ENCODE measurements at places on chromosomes 6 and 20.

- no peak for DNase-seq
Measured at GRCh38 chr6:148657048-148657447, 89.8 kb upstream of the UST start.

DNA sequence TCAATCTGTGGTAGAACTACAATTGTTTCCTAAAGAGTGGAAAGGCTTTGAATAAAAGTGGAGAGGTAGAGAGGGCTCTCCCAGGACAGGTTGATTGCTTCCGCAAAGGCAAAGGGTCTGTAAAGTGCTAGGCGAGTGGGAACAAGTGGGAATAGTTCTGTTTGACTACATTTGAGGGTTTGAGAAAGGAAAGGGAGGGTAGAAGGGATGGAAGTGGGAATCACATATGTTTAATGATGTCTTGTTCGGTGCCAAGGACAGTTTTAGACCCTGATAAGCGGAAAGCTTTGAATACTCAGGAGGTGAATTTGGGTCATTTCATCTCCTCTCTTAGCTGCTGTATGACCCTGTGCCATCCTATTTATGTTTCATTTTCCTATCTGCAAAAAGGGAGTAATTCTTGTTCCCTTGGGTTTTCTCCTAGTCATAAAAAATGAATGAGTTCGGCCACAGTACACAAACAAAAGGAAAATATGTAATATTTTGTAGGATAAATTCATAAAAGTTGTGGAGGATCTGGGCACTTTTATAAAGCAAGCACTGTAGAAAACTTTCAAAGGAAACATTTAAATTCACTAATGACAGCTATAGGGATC, 1.7 kb upstream of the PIM1 start:
- DNase-seq = no peak

DNA sequence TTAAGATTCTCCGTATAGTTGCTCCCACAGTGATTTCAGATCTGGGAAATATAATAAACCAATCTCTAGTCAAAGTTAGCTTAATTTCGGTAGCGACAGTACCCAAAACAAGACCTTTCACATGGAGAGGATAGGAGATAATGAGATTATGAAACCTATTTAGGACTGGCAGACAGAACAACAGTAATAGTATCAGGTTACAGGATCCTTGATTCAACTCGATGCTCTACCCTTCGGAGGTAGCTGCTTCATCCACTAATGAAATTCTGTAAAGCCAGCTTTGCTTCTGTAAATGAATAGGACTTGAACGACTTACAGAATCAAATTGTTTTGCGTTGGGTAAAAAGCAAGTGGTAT, 534 bp upstream of the AKIRIN2 start:
- no peak for DNase-seq

- no peak for DNase-seq
Measured at GRCh38 chr20:48661575-48662455, 166.0 kb downstream of the PREX1 start.

DNA sequence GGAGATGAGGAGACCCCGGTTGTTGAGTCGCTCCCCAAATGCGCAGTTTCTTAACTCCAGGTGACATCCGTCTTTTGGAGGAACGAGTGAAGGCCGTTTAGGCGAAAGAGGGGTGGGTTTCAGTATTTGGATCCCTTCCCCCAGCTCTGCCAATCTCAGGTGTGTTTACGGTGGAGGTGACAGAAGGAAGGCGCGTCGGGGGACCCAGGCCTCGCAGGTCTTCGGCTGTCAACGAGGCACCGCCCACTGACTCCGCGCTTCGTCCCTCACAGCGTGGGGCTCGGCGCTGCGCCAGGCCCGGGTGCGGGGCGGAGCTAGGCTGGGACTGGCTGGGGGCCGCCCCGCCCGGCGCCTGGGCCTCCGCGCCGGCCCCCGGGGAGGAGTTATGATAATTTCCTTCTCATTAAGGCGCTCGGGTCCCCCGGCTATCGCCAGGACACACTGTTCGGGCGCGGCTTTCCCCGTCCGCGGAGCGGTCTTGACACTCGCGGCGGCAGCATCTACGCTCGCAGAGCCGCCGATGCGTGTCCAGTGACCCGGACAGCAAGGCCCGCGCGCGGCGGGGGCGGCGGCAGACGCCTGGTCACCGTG, at the start of gene TFAP2C:
Gene TFAP2C, plus strand, starts transcription at position 434 of the 591 bp plus-strand sequence. CDS start 239 bp downstream, outside the sequence.
- no peak for DNase-seq

DNA sequence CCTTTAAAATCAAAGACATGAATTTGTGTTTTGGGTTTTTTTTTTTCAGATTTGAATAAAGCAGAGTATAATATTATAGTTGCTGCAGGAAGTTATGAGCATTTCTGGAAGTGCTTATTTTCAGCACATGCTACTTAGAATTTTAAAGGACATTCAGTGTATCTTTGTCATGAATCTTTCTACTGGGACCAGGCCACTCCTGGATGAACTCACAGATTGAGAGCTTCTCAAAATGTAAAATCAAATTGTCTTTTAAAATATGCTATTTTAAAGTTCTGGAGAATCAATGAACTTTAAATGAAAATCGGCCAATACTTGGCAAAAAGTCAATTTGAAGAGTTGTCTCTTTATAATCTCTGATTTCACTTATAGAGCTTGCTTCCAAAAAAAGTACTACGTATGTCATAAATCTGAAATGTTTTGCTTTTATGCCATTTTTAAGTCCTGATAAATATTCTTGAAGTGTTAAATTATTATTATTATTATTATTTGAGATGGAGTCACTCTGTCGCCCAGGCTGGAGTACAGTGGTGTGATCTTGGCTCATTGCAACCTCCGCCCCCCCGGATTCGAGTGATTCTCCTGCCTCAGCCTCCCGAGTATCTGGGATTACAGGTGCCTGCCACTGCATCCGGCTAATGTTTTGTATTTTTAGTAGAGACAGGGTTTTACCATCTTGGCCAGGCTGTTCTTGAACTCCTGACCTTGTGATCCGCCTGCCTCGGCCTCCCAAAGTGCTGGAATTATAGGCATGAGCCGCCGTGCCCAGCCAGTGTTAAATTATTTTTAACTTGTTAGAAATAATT, 175.7 kb upstream of the AKAP12 start:
- DNase-seq = no peak

GRCh38 chr6:20117474-20117873, 94.8 kb downstream of the MBOAT1 start:
- no peak for DNase-seq

DNA sequence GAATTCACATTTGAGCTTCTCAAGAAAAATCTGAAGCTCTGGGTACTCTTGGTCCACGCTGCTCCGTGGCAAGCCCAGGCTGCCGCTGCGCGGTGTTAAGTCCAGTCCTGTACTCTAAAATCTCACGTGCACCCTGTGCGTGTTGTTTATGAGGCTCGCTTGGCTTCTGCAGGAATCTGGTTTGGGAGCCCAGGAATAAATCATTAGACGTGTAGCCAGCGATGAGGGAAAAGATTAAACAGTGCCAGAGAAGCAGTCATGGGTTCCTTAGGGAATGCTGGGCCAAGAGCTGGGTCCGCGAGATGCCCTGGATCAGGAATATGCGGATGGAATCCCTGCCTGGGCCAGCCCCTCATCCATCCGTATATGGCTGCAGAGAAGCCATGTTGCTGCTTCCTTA, 87.3 kb downstream of the KCNB1 start:
- DNase-seq = no peak

DNA sequence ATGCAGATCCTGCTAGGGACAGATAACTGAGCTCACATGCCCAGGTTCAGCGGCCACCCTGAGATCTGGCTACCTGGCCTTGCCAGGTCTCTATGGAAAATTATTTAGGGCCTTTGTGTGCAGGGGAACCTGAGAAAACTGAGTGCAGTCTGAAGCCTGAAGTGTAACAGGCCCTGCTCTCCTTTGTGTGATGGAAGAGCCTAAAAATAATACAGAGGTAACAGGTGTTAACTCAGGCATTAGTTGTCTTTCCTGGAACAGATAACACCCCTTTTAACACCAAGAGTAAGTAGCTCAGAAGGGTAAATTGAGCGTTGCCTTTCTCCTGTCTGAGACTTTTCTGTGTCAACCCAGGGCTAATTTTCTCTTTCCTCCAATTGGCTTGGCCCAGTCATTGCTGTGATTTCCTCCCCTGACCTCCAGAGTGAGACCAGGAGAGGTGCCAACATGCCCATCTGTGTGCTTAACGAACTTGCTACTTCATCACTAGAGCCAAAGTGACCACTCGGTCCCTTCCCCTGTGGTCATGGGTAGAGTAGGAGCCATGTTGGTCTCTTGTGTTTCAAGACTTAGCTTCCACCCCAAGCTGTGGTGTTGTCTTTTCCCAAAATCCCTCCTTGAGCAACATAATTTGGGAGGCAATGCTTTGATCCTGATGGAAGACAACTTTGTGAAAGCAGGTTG, 304.4 kb upstream of the JAG1 start:
- DNase-seq = no peak

DNA sequence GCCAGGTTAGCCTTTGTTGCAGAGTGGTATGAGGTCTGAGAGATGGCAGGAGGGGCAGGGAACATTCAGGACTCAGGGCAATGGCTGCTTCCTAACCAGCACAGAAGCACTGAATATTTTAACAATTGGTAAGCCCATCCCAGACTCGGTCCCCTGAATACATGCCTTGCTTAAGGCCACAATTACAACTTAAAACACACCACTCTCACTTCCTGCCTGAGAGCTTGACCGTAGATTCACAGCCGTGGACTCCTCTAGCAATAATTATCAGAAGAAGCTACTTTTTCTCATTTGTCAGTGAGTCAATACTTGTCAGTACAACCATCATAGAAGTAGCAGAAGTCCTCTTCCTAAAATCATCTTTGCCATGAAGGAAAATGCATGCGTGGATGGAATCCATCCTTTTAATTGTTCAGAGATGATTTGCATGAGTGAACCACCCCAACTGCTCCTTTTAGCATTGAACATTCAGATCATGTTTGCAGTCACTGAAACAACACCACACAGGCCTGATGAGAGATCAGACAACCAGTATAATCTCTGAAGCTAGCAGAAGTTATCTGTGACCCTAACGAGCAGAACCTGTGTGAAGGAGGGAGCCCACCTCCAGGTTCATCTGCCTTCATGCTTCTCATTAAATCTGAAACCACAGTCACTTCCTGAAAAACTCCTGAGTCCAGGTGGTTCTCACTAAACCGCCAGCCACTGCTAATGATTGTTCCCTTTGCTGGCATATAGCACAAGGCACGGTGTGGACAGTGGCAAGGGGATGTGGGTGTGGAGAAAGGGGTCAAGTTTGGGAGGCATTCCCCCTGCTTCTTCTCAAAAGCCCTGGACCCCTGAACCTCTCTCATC, 333.9 kb upstream of the CNR1 start:
- DNase-seq = no peak

DNA sequence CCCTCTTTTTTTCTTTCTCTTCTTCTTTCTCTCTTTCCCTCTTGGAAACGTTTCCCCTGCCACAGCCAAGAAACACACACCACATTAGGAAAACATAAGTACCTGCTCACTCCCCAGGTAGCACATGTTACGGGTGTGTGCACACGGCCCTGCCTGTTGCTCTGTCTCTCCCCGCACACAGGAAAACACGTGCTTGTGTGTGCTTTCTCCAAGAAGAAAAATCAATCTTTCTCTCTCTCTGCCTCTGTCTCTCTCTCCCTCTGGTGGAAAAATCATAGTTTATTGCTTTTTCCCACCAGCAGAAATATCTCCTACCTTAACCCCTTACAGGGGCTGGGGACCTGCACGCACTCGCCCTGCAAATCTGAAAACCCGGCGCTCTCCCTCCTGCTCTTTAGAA, 102.3 kb downstream of the EDN3 start:
- DNase-seq = no peak

DNA sequence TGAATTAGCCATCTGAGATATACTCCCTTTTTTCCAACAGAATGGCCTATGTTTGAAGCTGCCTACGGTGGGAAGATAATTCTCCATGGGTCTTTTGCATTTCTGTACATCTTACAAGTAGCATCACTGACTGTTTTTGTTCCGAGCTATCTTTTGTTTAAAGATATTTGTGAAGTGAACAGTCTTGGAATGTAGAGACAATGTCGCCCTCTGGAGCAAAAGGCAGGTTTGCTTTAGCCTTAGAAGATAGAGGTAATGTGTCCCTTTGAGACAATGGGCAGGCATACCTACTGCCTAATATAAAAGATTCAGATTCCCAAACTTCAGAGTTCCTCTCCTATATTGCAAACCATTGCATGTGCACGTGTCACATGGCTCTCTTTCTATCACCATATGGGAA, 347.8 kb upstream of the CNR1 start:
- no peak for DNase-seq
